CD4-positive, alpha-beta T cell treated with Interleukin-17A for 4 hours (primary cell): ENCODE measurements at places on chromosomes 12 and 14.

- no peak for DNase-seq
Measured at GRCh38 chr14:31877255-31877798, 199.8 kb upstream of the ARHGAP5 start.

DNA sequence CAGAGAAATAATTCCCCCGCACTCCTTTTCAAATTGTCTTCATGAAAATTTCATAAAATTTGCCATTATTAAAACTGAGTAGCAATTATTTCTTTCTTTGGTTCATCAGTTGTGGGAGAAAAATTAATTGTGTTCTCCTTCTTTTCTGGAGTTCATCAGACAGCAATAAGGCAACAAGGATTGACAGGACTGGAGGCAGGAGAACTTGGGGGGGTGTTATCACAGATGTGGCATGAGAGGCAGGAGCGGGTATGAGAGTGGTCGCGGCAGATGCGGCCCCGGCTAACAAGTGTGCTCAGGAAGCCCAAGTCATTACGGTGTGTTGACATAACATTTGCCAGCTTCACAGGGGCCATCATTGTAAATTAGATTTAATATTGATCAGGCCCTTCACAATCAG lies 306.6 kb upstream of the TMPO start:
- no peak for DNase-seq

DNA sequence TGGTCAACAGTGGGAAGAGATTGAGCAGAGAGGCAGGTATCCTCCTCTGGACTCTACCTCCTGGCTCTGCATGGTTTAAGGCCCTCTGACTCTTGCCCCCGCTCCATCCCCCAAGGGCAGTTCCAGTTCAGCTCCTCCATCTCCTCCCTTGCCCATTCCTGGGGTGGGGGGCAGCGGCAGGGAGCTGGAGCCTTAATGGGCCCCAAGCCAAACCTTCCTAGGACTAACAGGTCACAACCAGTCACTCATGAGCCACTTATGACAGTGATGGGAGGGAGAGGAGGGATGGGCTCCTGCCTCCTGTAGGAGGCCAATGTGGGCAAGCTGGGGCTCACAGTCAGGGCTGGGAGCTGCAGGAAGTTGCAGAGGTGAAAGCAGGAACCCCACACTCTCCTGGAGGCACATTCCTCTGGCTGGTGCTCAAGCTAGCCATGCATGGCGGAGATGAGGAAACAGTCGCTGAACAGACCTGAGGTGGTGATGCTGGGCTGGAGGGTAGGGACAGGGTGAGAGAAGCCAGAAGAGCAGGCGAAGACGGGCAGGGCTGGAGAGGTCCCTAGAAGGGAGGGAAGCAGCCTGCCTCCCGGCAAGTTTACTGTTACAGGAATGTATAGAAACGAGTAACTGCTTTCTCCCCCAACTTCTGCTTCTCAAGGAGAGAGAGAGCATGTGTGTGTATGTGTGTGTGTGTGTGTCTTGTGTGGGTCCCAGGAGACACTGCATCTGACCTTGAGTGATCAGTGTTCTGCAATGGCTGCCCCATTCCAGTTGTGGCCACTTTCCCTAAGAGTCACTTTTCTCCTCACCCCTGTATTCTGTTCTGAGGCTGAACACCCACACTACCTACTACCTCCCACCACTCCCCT lies 5.0 kb upstream of the RAPGEF3 start:
- no peak for DNase-seq

GRCh38 chr12:103196467-103196866 lies 239.0 kb downstream of the ASCL1 start:
- DNase-seq, result no peak

GRCh38 chr12:92133171-92133570 lies 12.5 kb downstream of the BTG1 start:
- peak; percentile 19 for DNase-seq

DNA sequence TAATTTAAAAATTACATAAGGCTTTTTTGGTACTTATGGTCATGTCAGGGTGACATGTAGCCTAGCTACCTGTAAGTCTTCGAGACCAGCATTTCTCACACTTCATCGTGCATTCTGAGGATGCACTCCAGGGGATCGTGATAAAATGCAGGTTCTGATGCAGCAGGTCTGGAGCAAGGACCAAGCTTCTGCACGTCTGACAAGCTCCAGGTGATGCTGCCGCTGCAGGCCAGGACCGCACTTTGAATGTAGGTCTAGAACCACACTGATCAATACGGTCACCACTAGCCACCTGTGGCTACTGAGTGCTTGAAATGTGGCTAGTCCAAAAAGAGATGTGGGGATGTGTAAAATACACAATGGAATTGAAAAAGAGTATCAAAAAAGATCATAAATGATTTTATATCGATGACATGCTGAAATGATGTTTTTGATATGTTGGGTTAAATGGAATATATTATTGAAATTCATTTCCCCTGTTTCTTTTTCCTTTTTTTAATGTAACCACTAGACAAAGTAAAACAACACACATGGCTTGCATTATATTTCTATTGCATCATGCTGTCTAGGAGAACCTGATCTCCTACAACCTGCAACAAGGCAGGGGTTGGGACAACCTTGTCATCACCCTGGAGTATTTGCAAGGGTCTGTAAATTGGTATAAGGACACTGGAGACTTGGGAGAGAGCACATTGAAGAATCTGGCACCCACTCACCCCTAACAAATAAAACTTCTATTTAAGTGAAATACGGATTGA lies 142.4 kb downstream of the DPF3 start:
- no peak for DNase-seq

- peak; percentile 34 for DNase-seq
Measured at GRCh38 chr14:91371011-91371989, 46.3 kb downstream of the CCDC88C start.

GRCh38 chr12:101793401-101793800 lies 37.4 kb downstream of the GNPTAB start:
- DNase-seq, result no peak

GRCh38 chr14:50362764-50363713 lies 33.6 kb downstream of the CDKL1 start:
- DNase-seq, result peak; percentile 24

DNA sequence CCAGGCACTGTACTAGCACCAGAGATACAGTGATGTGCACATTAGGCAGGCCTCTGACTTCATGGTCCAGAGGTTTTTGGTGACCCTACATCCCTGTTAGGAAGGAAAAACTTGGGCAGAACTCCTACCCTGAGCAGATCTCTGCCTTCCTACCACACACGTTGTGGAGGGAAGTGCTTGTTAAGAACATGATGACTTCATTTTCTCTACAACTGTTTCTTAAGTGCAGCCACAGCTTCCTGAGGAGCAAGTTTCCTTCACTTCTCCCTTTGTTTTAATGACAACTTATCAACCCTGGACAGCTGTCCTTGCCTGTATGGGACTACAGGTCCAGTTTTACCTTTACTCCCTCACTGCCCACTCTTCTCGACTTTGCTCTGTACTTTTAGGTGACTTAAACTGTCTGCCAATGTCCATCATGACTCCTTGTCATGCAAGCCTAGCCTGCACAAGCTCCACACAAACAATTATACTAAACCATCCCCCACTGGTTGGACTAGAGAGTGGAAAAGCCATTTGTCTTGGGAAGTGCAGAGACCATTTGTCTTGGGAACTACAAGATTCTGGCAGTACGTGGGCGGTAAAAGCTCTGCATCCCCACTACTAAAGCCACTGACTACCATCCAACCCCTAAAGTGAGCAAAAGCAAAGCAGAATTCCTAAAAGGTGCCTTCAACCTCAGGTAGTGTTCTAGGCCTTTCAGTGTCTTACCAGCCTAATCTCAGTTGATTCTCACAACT lies 359.8 kb downstream of the EGLN3 start:
- no peak for DNase-seq

GRCh38 chr12:57637364-57637763 lies 4.4 kb upstream of the B4GALNT1 start:
- no peak for DNase-seq

DNA sequence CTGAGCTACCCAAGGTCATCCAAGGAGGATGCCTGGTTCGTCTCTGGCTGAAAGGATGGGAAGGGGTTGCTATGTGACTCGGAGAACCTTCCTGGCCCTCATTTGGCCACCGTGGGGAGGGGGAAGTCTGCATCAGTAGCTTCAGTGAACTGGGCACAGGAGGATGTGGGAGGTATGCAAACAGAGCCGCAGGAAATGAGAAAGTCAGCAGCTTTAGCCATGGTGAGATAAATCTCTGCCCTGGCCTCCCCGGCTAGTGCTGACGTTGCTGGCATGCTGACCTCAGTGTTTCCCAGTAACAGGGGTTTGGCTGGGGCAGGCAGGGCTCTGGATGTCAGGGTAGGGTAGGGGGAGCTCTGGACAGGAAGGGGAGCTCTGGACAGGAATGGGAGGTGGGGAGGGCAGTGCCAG lies 2.3 kb upstream of the CEBPE start:
- peak; percentile 13 for DNase-seq

DNA sequence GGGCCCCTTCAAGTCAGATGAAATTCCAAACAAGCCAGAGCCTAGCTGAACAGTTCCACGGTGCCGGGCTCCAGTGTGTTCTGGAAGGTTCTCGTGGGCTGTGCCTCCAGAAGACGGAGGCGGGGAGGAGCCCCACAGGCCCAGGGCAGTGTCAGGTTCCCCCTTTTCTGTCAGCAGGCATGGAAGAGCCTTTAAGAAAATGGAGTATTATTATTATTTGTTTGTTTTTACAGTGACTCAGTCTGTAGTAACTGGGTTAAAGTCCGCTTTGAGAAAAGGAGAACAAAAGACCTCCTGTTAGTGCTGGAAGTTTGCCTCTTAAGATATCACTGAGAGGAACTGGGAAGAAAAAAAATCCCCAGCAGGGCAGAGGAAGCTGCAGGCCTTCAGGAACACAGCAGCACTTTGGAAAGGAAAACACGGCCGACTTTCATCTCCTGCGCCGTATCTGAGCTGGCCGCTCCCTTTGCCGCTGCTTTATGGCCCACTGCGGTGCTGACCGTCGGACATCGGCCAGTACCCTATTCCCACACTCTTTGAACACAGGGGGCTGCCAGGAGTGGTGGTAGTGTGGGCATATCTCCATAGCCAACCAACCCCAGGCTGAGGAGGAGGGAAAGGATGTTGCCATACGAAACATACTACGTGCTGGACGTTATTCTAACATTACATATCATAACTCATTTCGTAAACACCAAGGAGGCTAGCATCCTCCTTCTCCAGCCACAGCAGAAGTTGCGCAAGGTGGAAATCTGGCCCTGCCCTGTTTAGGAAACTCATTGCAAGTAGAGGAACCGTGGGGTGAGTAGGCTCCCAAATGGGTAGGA lies 194.0 kb downstream of the ZFP36L1 start:
- DNase-seq, result no peak

DNA sequence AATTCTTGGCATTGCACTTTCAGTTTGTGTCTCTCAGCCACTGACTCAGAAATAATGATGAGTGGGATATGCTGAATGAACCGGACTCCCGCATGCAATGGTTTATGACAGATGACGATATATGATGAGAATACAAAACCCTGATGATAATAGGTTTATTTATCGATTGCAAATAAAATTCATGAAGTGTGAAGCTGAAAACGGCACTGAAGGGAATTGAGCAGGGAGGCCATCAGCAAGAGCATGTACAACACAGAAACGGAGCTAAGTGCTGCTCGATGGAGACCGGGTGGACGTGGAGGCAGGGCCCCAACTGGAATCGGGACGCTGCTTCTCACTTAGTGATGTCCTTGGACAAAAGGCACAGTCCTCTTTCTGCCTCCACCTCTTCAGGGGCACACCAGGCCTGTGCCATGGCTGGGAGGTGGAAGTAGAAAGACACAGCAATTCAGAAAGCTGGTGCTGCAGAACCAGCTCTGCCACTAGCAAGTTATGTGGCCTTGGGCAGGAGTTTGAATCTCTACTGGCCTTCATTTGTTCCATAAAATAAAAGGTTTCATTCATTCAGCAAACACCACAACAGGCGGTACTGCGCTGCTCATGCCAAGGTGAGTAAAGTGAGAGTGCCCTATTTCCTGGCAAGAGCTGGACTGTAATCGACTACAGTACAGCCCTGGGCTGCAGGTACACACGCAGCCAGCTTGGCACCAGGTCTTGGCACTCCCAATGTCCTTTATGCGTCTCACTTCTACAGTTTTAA lies 117.0 kb downstream of the EGLN3 start:
- no peak for DNase-seq

DNA sequence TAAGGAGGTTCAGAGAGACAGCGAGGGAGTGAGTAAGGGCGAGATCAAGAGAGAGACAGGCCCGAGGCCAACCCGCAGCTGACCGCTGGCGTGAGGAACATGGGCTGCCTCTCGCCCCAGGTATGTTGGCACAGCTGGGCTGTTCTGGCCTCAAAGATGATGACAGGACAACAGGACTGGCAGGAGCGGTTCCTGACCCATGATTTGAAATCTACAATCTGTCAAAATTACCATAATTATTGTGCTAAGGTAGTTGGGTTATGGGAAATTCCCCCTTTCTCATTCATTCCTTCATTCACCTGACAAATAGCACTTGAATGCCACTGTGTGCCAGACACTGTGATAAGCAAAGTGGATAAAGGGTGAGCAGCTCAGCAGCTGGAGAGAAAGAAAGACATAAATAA lies 5.1 kb upstream of the ENDOU start:
- DNase-seq, result no peak

- DNase-seq, result peak; percentile 40
Measured at GRCh38 chr12:130026608-130027176, 122.9 kb upstream of the TMEM132D start.

- DNase-seq, result no peak
Measured at GRCh38 chr12:128784030-128784760, 39.6 kb downstream of the SLC15A4 start.

- no peak for DNase-seq
Measured at GRCh38 chr12:25018146-25018545, 69.2 kb upstream of the BCAT1 start.

- peak; percentile 84 for DNase-seq
Measured at GRCh38 chr14:60331201-60332045, 82.4 kb downstream of the PPM1A start.

- no peak for DNase-seq
Measured at GRCh38 chr12:65840793-65841670, 16.7 kb downstream of the HMGA2 start.

- no peak for DNase-seq
Measured at GRCh38 chr14:95329941-95330340, 10.2 kb upstream of the CLMN start.

DNA sequence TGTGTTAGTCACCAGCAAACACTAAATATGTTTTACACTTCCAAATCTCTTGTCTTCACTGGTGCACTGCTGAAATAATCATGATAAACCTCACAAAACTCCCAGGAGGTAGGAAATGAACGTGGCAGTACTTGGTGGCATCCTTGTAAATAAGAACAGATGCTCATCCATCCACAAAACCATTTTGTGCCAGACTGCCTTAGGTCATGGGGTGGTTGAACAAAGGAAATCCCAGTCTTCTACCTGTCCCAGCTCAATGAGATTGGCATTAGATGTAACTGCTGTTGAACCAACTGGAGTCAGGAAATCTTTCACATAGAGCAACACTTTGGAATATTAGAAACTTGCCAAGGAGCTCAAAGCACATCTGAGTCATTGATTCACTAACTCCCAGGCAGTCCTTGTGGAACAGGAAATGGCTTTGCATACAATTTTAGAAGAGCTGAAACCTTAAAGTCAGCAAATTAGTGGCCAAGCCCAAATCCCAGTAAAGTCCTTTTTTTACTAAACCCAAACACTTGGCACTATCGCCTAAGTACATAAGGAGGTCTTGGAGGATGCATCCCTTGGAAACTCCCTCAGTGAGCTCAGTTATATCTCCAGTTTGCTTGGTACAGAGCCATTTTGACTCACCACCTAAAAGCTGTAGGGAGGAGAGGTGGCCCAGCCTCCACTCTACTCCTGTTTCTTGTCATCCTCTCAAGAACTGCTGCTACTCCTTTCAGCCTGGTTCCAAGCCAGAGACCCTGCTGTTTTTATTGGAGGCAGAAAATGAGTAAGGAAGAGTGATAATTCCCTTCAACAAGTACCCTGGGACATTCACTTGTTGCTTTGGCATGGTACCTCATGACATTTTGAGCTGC lies 208.0 kb downstream of the NOVA1 start:
- DNase-seq, result no peak

- no peak for DNase-seq
Measured at GRCh38 chr14:63452796-63453195, 90.4 kb downstream of the PPP2R5E start.
